Cardiac fibroblast (primary cell): ENCODE measurements at places on chromosomes 7 and 10.

DNA sequence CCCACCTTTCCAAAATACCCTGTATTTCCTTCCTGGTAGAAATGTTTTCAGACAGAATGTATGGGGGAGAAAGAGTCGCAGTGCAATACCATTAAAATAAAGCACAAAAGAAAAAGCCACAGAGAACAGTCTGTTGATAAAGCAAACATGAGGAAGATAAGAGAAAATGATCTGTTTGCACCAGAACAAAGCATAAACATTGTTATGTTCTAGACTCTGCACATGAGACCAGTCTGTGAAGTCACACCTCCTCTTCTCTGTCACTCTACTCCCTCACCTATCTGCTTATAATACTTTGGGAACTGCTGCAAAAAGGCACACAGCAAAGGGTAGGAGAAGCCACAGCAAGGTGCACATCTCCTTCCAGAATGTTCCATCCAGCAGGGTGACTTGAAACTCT lies 67.2 kb upstream of the LRGUK start:
- no peak for DNase-seq

- no peak for DNase-seq
Measured at GRCh38 chr7:69052447-69052846, 545.8 kb upstream of the AUTS2 start.

- no peak for DNase-seq
Measured at GRCh38 chr10:125226005-125226404, 65.6 kb upstream of the CTBP2 start.

- DNase-seq, result no peak
Measured at GRCh38 chr10:82267960-82268359, 393.0 kb downstream of the NRG3 start.

DNA sequence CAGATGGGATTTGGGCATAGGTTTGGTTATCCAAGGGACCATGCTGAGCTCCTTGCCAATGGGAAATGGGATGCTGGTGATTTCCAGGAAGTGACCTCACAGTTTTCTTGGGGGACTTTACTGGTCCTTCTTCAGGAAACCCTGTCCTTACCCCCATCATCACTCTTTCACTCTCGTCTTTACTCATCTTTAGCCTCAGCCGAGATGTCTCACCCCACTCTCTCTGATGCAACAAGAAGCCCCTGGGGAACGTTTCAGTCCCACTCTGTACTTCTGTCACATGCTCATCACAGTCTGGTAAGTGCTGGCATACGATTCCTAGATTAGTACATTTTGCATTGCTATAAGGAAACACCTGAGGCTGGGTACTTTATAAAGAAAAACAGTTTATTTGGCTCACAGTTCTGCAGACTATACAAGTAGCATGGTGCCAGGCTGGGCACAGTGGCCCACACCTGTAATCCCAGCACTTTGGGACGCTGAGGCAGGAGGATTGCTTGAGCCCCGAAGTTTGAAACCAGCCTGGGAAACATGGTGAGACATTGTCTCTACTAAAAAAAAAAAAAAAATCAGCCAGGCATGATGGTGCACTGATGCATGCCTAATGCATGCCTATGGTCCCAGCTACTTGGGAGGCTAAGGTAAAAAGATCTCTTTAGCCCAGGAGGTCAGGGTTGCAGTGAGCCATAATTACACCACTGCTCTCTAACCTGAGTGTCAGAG lies 63.5 kb upstream of the VKORC1L1 start:
- DNase-seq, result no peak

DNA sequence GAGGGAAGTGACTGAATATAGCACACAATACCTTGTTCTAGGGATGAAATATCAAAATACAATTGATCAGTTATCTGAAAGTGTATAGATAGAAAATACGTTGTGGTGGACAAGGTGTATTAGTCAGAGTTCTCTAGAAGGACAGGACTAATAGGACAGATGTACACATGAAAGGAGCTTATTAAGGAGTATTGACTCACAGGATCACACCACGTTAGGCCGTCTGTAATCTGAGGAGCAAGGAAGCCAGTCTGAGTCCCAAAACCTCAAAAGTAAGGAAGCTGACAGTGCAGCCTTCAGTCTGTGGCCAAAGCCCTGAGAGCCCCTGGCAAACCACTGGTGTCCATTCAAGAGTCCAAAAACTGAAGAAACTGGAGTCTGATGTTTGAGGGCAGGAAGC lies 406.1 kb downstream of the MDFIC start:
- DNase-seq, result no peak

DNA sequence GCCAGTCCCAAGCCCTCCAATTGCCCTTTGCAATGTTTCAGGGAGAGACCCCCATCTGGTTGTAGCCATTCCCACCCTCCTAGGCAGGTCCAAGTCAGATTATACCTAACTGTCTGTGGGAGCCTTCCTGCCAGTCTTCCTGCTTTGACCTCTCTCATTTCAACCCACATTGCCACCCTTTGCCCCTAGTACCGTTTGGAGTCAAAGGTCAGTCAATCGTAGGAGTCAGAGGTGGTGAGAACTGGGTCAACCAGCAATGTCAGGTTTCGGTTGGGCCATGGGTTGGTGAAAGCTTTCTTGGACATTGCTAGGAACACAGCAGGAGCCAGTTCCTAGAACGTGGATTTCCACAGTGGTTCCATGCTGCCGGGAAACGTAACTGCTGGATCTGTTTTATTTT lies 269.4 kb upstream of the GHITM start:
- no peak for DNase-seq

GRCh38 chr10:119274519-119275045 lies 67.2 kb downstream of the GRK5 start:
- DNase-seq, result no peak

DNA sequence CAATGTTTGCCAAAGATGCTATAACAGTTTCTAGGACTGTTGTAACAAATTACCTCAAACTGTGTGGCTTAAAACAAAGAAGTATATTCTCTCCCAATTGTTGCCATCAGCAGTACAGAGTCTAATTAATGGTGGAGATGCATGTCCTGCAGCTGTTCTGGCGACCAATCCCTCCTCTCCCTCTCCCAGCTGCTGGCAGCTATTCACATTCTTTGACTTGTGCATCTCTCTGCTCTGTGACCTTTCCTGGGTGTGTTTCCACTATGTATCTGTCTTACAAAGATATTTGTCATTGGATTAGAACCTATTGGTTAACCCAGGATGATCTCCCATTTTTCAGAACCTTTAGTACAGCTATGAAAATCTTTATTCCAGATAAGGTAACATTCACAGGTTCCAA lies 561.7 kb upstream of the POM121L12 start:
- no peak for DNase-seq

GRCh38 chr10:118960157-118961090 lies 69.1 kb upstream of the NANOS1 start:
- no peak for DNase-seq

DNA sequence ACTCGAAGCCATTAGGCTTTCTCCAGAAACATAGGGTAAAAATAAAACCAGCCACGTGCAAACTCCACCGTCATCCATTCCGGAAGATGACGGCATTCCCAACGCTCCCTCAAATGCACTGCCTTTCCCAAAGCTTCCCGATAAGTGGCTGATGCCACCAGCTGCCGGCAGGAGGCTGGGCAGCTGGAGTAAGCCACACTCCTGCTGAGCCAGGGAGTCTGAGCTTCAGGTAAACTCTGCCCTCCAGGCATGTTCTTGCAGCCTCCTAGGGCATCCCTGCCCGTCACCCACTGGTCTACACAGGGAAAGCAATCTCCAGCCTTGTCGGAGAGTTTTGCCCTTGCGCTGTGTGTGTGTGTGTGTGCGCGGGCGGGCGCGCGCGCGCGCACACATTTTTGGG lies 40.5 kb upstream of the TMEM273 start:
- DNase-seq, result no peak

DNA sequence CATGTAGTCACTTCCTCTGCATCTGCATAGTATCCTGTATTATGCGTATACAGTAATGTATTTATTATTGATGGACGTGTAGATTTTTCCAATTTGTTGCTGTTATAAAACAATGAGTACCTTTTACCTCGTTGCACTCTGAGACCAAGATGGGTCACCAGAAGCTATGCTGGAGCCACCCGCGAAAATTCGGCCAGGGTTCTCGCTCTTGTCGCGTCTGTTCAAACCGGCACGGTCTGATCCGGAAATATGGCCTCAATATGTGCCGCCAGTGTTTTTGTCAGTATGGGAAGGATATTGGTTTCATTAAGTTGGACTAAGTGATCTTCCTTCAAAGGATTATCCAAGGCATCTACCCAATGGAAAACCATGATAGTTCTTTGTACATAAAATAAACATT lies 1.0 kb downstream of the PSMC2 start:
- DNase-seq, result no peak

DNA sequence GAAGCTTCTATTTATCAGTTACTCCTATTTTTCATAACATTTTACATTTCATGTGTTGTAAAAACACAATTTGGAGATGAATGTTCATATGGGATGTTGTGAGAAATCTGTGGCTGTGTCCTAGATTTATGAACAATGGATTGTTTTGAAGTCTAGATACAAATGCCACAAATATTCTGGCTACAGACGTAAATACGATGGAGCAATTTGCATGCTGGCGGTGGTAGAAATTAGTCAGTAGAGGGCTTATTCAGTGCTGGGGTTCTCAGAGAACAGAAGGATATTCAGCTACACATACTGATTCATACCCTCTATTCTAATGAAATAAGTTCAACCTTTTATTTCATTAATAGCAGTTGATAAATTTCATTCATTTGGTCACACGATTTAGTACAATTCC lies 48.8 kb downstream of the PLPP4 start:
- DNase-seq, result peak; percentile 9

GRCh38 chr10:124197371-124198124 lies 104.2 kb upstream of the CHST15 start:
- no peak for DNase-seq

GRCh38 chr7:22574754-22575520 lies 74.9 kb upstream of the STEAP1B start:
- DNase-seq, result peak; percentile 44

DNA sequence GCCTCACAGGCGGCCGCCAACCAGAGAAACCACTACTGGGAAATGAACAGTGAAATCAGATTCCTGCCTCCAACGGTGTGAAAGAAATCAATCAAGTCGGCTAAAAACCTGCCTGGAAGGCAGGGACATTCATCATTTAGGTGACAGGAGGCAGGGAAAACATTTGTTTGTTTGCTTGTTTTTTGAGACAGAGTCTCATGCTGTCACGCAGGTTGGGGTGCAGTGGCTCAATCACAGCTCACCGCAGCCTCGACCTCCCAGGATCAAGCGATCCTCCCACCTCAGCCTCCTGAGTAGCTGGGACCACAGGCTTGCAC lies 30.5 kb downstream of the AP5Z1 start:
- DNase-seq, result no peak

DNA sequence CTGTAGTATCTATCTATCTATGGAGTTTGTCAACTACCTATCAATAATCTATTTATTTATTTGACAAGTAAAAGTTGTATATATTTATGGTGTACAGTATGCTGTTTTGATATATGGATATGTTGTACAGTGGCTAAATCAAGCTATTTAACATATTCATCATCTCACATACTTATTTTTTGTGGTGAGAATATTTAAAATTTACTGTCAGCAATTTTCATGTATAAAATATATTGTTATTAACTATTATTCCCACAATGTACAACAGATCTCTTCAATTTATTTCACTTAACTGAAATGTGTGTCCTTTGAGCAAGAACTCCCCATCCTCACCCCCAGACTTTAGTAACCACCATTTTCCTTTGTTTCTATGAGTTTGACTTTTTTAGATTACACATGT lies 14.5 kb downstream of the AGR3 start:
- DNase-seq, result no peak
